HepG2 (cell line): ENCODE measurements at places on chromosomes 4 and X. TPM values are rescaled to one million over a fixed set of nuclear protein-coding genes. Genes with fewer than 3 reads are reported as not detected.

DNA sequence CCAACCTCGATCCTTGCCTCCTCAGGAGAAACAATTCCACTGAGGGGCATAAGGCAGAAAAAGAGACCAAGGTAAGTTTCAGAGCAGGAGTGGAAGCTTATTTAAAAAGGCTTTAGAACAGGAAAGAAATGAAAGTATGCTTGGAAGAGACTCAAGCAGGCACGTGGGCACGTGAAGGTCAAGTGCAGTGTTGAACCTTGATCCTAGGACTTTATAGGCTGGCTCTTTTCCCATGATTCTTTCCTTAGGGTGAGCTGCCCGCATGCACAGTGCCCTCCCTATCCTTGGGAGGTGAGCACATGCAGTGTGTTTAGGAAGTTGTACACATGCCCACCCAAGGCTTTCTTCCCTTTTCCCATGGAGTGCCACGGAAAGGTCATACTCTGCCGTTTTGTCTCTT, 4.0 kb upstream of the PI4K2B start:
- no peak overlapping the region for H3K4me3 ChIP-seq
- H3K27ac ChIP-seq, result no peak overlapping the region
- H3K4me1 ChIP-seq, result peaks cover 14% of the 10 kb centered on the region
- no peaks in the 10 kb centered on the region for H3K36me3 ChIP-seq

GRCh38 chr4:181018913-181019312, 1224.3 kb upstream of the TENM3 start:
- H3K4me3 ChIP-seq, result no peak overlapping the region
- H3K27ac ChIP-seq, result no peak overlapping the region
- no peaks in the 10 kb centered on the region for H3K27me3 ChIP-seq
- H3K4me1 ChIP-seq, result no peaks in the 10 kb centered on the region

The LINC00632 gene
- not detected in 2 replicates for total RNA-seq

The CXCL8 gene
- total RNA-seq, result 4.9 and 7.8 TPM in 2 replicates
